PC-9 (cell line): ENCODE measurements at places on chromosomes 12 and 14. TPM values are rescaled to one million over a fixed set of nuclear protein-coding genes. Genes with fewer than 3 reads are reported as not detected.

DNA sequence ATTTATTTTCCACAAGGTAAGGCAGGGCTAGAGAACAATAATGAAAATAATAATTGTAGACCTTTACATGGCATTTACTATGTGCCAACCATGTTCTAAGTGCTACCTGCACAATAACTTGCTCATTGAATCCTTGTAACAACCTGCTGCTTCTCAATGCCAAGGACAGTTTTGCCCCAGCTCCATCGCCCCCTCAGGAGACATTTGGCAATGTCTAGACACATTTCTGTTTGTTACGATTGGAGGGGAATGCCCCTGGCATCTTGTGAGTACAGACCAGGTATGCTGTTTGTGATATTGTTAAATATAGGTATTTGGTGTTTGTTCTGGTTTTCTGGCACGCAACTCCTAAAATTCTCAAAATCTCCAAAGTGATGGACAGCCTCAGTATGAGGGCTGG is 8.1 kb upstream of the ATXN2 start:
- peaks cover under 1% of the 10 kb centered on the region; the same call in 1 of the 2 replicates for H3K4me1 ChIP-seq
- no peaks in the 10 kb centered on the region for H3K27me3 ChIP-seq
- H3K27ac ChIP-seq: no peak overlapping the region
- H3K4me3 ChIP-seq: no peak overlapping the region
- no peaks in the 10 kb centered on the region for H3K36me3 ChIP-seq
- no peak for DNase-seq

KRT6C gene
- total RNA-seq: not detected in 2 replicates

UNC79 gene
- 0.07 TPM in 1 of 2 replicates, not detected in the other for total RNA-seq

DNA sequence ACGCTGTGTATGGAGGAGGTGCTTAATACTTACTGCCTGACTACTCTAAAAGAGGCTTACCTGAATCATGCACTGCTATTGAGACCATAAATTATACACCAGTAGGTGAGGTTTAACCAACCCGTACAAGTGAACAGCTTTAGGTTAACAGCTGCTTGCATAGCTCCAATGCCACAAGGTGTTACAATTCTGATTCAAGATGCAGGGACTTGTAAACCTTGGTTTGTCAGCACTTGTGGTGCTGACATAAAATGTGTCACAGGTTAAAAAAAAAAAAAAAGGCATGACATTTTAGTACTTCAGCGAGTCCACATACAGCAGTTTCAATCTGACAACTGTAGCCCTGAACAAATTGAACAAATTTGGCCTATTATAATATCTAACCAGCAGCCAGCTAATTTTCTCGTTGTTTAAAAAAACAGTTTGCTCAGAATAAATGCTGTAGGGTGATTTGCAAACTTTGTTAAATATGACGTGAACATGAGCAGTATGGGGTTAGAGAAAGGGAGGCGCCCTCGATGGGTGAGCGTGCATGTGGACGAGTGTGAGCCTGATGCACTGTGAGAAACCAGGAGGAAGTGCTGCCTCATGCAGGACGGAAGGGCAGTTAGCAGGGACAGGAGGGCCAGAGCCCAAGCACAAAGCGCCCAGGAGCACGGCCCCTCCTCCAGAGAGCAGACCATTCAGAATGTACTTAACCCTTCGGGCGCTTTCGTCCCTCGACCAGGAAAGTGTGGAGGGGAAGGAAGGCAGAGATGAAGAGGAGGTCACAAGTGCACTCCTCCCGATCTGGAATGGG is 44.7 kb downstream of the TCHP start:
- no peaks in the 10 kb centered on the region for H3K27me3 ChIP-seq
- H3K4me3 ChIP-seq: no peak overlapping the region
- DNase-seq: no peak
- H3K27ac ChIP-seq: no peak overlapping the region
- H3K4me1 ChIP-seq: no peaks in the 10 kb centered on the region
- peaks cover 18% of the 10 kb centered on the region; the same call in 1 of the 2 replicates for H3K36me3 ChIP-seq

IL22 gene
- not detected in 2 replicates for total RNA-seq

PAPLN gene
- total RNA-seq: 0.15 TPM in 1 of 2 replicates, not detected in the other

DNA sequence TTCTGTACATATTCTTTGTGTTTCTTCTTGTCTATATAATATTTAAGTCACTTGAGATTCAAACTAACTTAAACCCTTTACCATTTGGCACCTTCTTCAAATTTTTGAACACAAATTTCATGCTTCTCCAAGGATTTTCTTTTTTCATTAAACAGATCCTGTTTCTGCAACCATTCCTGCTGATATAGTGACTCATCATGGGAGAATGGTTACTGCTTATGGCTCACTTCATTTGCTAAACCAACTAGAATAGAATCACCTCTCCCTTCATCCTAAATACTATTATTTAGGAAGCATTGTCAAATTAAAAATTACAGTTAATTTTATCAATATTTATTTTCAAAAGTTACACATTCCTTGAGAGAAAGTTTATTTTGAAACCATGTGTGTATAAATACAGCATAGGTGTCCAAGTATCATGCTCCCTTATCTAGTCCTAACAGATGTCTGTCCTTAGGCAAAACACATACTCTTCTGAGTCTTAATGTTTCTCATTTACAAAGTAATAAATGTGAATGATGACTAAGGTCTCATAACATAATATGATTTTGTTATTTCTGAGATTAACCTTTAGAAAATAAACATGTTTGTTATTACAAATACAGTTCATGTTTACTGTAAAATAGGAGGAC is 40.7 kb downstream of the PLCZ1 start:
- peaks cover 6% of the 10 kb centered on the region; the same call in 1 of the 2 replicates for H3K4me1 ChIP-seq
- H3K27me3 ChIP-seq: no peaks in the 10 kb centered on the region
- DNase-seq: no peak

DNA sequence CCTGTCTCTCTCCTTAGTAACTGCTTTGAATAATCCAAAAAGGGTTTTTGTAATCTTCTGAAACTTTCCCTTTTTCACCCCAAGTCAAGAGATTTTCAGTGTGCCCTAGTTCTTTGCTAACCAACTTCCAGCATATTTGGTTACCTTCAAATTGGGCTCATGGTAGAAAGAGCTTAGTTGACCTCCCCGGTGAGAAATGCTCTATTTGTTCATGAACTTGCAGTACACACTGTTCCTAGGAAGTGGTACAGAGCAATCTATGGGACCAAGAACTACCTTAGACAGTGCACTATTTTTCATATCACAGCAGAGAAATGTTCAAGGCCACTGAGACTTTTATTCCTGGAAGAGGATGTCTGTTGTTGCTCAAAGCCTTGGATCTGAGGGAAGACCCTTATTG is 1.7 kb downstream of the USP5 start:
- peaks cover 28% of the 10 kb centered on the region for H3K36me3 ChIP-seq
- H3K27ac ChIP-seq: peak overlapping the region; percentile 66
- H3K4me3 ChIP-seq: peak overlapping the region; percentile 83

DNA sequence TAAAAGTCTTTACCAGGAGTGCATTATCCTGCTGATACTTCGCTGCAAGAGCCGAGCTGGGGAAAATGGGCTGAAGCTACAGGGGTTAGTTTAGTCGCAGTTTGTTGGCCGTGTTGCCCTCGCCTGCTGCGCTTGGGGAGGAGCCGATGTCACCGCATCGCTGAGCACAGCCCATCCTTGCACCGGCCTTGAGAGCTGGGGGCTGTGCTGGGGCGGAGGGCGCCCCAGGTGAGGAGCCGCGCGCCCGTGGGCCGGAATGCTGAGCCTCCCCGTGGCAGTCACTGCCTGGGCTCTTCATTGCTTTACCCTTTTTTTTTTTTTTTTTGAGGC is 50.0 kb downstream of the ADGRD1 start:
- no peak overlapping the region for H3K27ac ChIP-seq
- no peaks in the 10 kb centered on the region for H3K4me1 ChIP-seq
- H3K4me3 ChIP-seq: no peak overlapping the region
- H3K27me3 ChIP-seq: peaks cover 95% of the 10 kb centered on the region
- H3K36me3 ChIP-seq: no peaks in the 10 kb centered on the region

DNA sequence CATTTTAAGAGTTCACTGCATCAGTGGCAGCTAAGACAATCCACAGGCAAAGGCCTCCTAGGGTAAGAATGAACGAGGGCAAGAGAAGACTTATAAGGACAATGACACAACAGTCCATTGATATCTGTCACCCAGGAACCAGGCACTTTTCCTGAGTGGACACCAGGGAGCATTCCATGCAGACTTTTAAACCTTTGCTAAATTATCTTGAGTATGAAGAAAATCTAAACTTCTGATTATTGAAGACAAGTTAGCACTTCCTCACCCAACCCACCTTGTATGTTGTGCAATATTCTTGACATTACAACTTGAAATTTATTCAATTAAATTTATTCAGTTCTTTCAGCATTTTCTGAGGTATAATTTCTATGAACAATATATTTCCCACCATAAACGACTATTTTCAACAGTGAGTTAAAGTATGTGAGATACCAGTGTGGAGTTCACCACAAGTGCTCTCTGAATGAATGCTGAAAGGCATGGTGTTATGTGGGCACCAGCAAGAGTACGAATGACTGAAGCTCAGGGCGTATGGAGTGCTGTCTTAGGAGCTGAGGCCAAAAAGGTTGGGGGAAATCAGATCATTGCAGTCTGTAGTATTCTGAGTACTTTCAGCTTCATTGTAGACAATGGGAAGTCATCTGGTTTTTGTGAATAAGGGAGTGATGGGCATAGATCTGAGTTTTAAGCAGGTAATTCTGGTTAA is 124.3 kb upstream of the LMNTD1 start:
- H3K27me3 ChIP-seq: no peaks in the 10 kb centered on the region
- H3K4me3 ChIP-seq: no peak overlapping the region
- H3K36me3 ChIP-seq: no peaks in the 10 kb centered on the region

DNA sequence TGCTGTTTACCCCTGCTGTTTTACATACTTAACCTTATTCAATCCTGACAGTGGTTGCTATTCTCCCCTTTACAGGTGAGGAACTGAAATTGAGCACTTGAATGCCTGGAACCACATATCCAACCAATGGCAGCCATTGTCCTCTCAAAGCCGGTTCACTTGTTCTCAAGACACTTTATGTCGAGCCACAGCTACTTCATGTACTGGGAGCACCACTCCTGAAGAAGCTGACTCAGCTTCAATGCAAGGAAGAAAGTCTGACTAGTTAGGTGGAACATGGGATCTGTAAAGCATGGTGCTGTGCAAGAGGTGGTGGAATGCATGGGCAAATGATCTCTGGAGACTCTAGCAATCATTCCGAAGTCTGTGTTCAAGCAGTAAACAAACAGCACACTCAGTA is 113.9 kb upstream of the CPM start:
- H3K27ac ChIP-seq: no peak overlapping the region
- H3K4me3 ChIP-seq: no peak overlapping the region
- DNase-seq: no peak
